ENCODE measurements at places on chromosomes 7 and 10. TPM values are rescaled to one million over a fixed set of nuclear protein-coding genes. Genes with fewer than 3 reads are reported as not detected.

The CPA4 gene
- total RNA-seq = 0.59 TPM

- no peak for DNase-seq
Measured at GRCh38 chr10:117652228-117653169, 110.0 kb downstream of the EMX2 start.

The FGL2 gene
- 0.26 TPM for total RNA-seq

The RAPGEF5 gene
- total RNA-seq = 106 TPM

GRCh38 chr10:97078938-97079445 lies 106.8 kb downstream of the SLIT1 start:
- DNase-seq = no peak

Data from pulmonary artery endothelial cell (primary cell).